Type B pancreatic cell (in vitro differentiated cells): ENCODE measurements at places on chromosomes 12 and 14. TPM values are rescaled to one million over a fixed set of nuclear protein-coding genes. Genes with fewer than 3 reads are reported as not detected.
A peak's percentile ranks its signal among the peaks of the same experiment; 100 is the strongest.

DNA sequence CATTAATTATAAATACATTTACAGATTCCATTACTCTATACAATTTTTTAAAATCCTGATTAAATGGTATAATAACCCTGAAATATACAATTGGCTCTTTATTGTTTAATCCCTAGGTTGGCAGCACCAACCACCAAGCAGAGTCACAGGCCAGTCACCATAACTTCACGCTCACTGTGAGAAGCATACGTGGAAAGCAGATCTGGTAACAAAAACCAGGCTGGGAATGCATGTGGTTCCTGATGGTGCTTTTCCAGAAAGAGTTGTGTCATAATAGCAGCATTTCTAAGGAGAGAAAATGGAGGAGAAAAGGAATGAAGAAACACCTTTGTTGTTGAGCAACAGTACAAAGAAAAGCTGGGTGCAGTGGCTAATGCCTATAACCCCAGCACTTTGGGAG, 66.1 kb downstream of the SIX6 start:
- no peak overlapping the region for H3K4me3 ChIP-seq
- H3K4me1 ChIP-seq = no peaks in the 10 kb centered on the region
- peaks cover 4% of the 10 kb centered on the region for H3K27me3 ChIP-seq
- no peak overlapping the region for H3K27ac ChIP-seq
- no peak for DNase-seq
- H3K36me3 ChIP-seq = no peaks in the 10 kb centered on the region

The SLC24A4 gene
- 0.57 and 0.82 TPM in 2 replicates for total RNA-seq

The OTOGL gene
- total RNA-seq = 0.27 and 0.83 TPM in 2 replicates

DNA sequence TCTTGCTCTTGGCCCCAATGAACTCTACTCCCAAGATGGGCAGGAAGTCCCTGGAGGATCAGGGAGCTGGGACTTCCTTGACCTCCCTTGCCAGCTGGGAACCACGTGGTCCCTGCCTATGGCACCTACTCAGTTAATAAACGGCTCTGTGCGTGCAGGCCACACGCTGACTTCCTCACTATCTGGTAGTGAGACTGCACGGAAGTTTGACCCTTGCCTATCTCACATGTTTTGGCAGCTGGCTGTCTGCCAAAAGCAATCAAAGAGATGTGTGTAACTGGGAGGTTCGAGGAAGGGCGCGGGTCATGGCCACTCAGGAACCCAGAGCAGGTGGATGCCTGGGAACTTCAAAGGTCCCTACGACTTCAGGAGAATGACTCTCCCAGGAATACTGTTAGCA, 57.9 kb downstream of the RFLNA start:
- peaks cover 8% of the 10 kb centered on the region for H3K4me1 ChIP-seq
- no peak overlapping the region for H3K4me3 ChIP-seq
- no peaks in the 10 kb centered on the region for H3K27me3 ChIP-seq

The SERPINA9 gene
- total RNA-seq = not detected in 2 replicates

DNA sequence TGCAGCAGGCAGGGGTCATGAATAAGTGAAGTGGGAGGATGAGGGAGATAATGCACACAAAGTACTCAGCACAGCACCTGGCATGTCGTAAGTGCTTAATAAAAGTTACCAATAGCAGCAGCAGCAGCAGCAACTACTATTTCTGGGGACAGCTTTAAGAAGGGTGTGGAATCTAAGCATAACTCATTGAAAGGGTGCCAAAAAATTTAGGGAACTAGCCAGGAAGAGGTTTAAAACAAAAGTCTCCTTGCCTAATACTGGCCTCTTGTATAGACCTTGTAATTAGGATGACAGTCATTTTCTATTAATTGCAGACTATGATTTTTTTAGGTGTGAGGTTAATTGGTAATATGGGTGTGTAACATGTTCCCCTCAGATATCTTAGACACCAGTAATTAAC, 179.9 kb downstream of the PTPN11 start:
- no peaks in the 10 kb centered on the region for H3K4me1 ChIP-seq
- no peak overlapping the region for H3K27ac ChIP-seq
- no peak for DNase-seq
- H3K27me3 ChIP-seq = peaks cover 68% of the 10 kb centered on the region

GRCh38 chr14:99159341-99160340, 112.4 kb downstream of the BCL11B start:
- peak; percentile 64 for DNase-seq
- no peaks in the 10 kb centered on the region for H3K4me1 ChIP-seq
- no peaks in the 10 kb centered on the region for H3K36me3 ChIP-seq
- H3K27ac ChIP-seq = no peak overlapping the region
- no peak overlapping the region for H3K4me3 ChIP-seq
- no peaks in the 10 kb centered on the region for H3K27me3 ChIP-seq

- H3K4me3 ChIP-seq = no peak overlapping the region
- no peaks in the 10 kb centered on the region for H3K27me3 ChIP-seq
- H3K4me1 ChIP-seq = no peaks in the 10 kb centered on the region
- no peak overlapping the region for H3K27ac ChIP-seq
- no peak for DNase-seq
- peaks cover 3% of the 10 kb centered on the region for H3K36me3 ChIP-seq
Measured at GRCh38 chr14:96455588-96455987, 46.6 kb upstream of the PAPOLA start.

GRCh38 chr14:72024043-72024407, 91.8 kb downstream of the RGS6 start:
- no peak for DNase-seq
- H3K27me3 ChIP-seq = peaks cover 18% of the 10 kb centered on the region
- no peaks in the 10 kb centered on the region for H3K36me3 ChIP-seq
- peak overlapping the region; percentile 31 for H3K27ac ChIP-seq
- H3K4me1 ChIP-seq = peaks cover 4% of the 10 kb centered on the region
